ENCODE measurements at places on chromosomes 2 and 18.

DNA sequence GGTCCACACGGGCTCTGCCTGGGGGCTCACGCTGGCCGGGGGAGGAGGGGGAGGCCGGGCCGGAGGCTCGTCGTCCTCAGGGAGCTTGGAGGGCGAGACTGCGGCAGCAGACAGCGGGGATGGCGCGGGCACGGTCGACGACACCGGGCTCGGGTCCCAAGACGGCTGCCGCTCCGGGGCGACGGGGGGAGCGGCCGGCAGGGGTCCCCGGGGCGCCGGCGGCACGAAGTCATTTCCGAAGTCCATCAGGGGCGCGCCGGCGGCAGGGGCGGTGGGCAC is 491 bp downstream of the RTN4 start:
- DNase-seq, result no peak

GRCh38 chr18:55448420-55448819 is 139.6 kb downstream of the TCF4 start:
- DNase-seq, result no peak

DNA sequence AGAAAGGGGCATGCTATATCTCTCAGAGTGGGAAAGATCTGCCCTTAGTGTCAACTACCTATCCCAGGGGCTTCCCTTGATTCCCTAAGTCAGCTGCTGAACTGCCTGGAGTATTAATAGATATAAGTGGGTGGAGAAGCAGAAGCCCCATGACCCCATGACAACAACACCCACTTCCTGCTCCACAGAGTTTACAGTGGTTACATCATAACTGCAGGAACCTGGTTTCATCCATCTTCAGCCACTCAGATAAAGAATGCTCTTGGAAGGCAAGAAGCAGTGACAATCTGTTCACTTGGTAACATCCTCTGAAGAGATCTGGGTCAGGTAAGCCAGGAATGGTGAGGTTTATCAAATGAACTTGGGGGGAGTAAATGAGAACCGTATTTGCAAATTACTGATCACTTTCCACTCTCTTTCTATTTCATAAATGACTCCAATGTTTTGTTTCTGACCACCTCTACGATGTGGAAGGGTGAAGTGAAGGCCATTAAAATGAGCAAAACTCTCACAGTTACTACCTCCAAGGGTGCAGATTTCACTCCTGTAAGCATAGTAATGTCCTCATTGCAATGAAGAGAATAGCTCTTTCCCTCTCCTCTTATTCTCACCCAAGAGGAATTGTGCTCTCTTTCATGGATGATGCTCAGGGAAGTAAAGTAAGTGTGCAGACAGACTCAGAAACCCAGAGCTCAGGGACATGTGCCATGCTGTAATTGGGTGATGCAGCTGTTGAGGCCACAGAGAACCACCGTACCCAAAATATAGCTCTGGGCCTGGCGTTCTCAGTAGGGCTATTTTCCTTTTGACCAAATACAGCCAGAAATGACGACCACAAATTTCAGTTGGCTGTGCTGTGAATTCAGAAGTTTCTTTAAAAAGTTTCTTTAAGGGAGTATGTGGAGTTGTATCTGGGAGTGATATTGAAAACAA is 192.8 kb upstream of the APCDD1 start:
- no peak for DNase-seq

GRCh38 chr2:177282181-177282641 is 17.7 kb upstream of the NFE2L2 start:
- DNase-seq, result no peak

- DNase-seq, result no peak
These were observed 138.9 kb upstream of the NRP2 start for GRCh38 chr2:205543262-205543843.

GRCh38 chr2:141741652-141742051 is 389.2 kb downstream of the LRP1B start:
- no peak for DNase-seq

- no peak for DNase-seq
These were observed 65.7 kb downstream of the MCFD2 start for GRCh38 chr2:46849721-46850556.

GRCh38 chr2:226692521-226693126 is 107.0 kb downstream of the IRS1 start:
- no peak for DNase-seq

- DNase-seq, result no peak
These were observed 75.6 kb downstream of the ATL2 start for GRCh38 chr2:38301340-38301968.

DNA sequence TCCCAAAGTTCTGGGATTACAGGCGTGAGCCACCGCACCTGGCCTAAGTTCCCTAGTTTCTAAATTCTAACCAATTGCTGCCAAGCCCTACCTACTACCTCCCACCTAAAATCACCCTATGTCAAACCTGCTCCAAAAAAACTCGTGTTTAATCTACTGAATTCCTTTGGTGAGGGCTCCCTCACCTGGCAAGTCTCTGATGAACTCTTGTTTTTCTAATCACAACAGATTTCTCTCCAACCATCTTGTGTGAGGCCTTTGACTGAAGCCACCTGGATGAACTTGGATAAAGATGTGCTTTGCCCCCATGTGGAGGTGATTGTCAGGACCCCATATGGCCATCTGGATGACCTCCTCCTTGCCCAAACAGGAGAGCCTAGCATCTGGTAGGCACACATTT is 17.4 kb upstream of the SLC35G4 start:
- DNase-seq, result no peak

GRCh38 chr2:173076581-173077345 is 1.1 kb downstream of the MAP3K20 start:
- peak; percentile 20 for DNase-seq

GRCh38 chr2:132468821-132469675 is 52.4 kb downstream of the GPR39 start:
- DNase-seq, result no peak

DNA sequence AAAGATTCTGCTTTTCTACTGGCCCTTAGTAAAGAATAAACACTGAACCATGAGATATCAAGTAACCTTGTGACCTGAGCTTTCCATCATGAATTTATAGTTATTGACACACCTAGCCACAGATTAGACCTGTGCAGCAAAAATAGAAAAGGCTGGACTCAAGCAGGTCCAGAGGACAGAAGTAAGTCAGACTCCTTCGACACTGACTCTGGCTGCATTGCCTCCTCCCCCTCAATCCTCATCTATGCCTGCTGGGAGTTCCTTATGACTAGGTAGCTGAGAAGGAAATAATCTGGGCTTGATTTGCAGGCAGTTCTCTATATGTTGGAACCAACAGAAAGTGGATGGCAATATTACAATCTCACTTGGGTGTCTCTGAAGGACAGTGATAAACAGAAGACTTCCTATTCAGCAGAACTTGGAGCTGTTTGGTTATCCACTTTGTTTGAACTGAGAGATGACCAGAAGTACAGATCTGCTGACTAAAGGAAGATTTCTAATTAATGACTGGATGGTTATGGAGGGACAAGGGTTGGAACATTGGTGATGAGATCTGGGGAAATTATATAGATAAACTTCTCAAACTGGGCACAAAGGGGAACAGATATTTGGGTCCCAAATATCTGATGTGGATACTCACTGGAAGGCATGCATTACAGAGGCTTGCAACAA is 39.4 kb downstream of the ARID5A start:
- no peak for DNase-seq

GRCh38 chr2:61967262-61967661 is 61.8 kb downstream of the COMMD1 start:
- DNase-seq, result no peak

GRCh38 chr2:157479081-157480027 is 35.5 kb upstream of the CYTIP start:
- no peak for DNase-seq

DNA sequence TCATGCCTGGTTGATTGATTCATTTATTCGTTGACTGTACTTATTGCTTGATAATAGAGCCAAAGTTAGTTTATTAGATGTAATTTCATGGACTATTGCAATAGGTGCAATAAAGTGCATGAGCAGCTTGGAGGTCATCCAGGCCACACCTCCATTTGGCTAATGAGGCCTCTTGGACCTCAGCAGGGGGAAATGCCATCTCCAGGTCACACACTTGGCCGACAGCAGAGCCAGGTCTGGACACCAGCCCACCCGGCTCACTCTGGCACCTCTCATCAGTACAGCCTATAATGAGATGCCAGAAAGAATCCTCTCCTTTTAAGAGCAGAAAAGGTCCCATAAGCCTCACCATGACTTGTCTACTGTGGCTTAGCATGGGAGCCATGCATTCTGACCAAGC is 71.2 kb upstream of the AFF3 start:
- DNase-seq, result no peak

DNA sequence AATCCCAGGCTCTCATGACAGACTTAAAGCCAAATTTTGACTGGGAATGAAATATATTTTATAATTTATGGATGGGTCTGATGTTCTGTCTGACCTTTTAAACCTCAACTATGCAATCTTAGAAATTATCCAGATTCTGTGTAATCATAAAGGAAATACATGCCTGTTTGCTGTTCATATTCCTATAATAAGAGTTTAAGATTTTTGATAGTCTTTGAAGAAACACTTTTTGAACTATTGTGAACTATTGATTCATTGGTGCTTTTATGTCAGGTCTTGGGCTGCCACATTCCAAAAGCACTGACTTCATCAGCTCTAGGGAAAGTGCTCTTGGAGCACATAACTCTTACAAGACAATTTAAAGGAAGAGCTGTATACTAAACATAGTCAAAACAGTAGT is 64.2 kb downstream of the CCDC150 start:
- DNase-seq, result no peak

- DNase-seq, result no peak
These were observed 84.1 kb upstream of the LPIN2 start for GRCh38 chr18:3097082-3097481.

- no peak for DNase-seq
These were observed 17.3 kb downstream of the PARD6G start for GRCh38 chr18:80229766-80230745.

GRCh38 chr2:97761192-97761591 is 47.8 kb downstream of the ZAP70 start:
- no peak for DNase-seq

- no peak for DNase-seq
These were observed 35.1 kb downstream of the PMS1 start for GRCh38 chr2:189819297-189819704.

GRCh38 chr2:159411460-159411859 is 125.0 kb upstream of the WDSUB1 start:
- DNase-seq, result no peak

GRCh38 chr2:9824956-9825720 is 18.1 kb upstream of the TAF1B start:
- no peak for DNase-seq

DNA sequence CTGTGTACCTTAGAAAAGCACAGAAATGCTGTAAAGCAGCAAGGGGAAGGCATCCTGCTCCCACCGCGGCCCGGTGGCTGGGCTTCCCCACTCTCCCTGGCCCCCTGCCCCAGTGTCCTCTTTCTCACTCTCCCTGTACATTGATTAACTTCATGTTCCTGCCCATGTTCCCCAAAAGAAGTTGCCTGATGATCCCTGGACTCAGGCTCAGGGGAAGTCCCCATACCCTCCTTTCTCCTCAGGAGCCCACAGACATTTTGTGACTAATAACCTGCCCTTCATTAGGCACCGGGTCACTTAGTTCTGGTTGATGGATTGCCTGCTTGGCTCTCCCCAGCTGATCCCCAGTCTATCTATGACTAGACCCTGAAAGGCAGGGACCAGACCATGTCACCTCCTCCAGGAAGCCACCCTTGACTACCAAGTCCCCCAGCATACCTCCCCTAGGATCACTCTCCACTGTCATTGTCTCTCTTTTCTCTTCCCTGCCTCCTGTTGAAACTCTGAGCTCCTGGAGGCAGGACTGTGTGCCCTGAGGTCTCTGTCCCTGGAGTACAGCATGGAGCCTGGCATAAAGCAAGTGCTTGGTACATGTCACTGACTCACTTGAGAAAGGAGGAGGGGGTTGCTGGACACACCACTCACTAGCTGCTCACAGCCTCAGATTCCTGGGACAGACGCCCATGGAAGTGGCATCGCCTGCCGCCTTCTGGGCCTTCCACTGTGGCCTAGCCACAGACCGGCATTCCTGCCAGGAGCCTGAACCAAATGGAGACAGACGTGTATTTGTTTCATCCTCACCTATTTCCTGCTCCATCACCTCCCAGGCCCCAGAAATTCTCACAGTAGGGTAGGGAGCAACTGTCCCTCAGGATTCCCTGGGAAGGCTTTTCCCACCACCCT is 13.5 kb downstream of the MALL start:
- DNase-seq, result no peak

DNA sequence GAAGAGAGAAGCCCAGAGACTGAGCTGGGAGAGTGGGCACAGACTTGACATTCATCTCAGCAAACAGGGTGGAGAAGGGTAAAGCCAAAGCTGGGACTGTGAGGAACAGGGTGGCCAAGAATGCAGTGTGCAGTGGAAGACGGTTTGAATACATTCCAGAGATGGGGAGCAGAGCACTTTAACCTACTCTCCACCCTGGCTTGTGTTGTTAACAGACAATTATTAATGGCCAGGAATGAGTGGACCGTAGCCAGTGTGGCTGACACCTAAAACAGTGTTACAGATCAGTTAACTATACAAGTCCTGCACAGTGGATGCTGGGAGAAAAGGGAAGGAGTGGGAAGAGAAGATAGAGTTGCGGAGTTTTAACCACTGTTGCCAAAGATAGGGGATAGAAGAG is 7.4 kb upstream of the NAB1 start:
- DNase-seq, result no peak

- no peak for DNase-seq
These were observed 179.6 kb upstream of the SP5 start for GRCh38 chr2:170535552-170535951.

- no peak for DNase-seq
These were observed 256.1 kb downstream of the PAX3 start for GRCh38 chr2:222042666-222043065.

DNA sequence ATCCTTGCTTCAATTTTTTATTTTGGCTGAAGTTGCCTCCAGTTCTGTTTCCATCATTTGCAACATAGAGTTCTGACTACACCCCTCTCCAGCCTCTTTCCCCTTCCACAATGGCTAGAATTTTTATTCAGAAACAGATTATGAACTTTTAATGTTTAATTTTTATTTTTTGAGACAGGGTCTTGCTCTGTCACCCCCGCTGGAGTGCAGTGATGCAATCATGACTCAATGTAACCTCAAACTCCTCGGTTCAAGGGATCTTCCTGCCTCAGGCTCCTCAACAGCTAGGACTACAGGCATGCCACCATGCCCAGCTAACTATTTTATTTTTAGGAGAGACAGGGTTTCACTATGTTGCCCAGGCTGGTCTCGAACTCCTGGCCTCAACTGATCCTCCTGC is 2.8 kb downstream of the NTSR2 start:
- DNase-seq, result no peak

- no peak for DNase-seq
These were observed 663.7 kb upstream of the LRATD1 start for GRCh38 chr2:13968811-13969210.

GRCh38 chr18:50424877-50425690 is 50.2 kb downstream of the SKA1 start:
- DNase-seq, result no peak

GRCh38 chr18:32888306-32888705 is 115.5 kb upstream of the KLHL14 start:
- DNase-seq, result peak; percentile 36

DNA sequence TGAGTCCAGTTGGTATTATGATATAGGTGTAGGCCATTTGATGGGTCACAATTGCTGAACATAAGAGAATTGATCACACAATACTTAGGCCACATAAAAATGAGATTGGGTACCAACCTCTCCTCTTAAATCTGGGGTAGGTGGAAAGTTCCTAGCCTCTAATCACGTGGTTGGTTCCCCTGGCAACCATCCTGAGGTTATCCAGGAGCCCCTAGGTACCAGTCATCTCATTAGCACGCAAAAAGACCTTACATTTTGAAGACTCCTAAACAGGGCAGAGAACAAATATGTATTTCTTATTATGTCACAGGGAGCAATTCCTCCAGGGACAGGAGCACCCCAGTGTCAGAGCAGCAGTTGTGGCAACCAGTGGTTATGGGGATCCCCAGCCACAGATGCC is 12.7 kb upstream of the SELENOI start:
- no peak for DNase-seq
